ENCODE measurements at places on chromosomes 6 and 20.
A peak's percentile ranks its signal among the peaks of the same experiment; 100 is the strongest.

- DNase-seq = no peak
Measured at GRCh38 chr20:11918981-11919380, 1.3 kb downstream of the BTBD3 start.

DNA sequence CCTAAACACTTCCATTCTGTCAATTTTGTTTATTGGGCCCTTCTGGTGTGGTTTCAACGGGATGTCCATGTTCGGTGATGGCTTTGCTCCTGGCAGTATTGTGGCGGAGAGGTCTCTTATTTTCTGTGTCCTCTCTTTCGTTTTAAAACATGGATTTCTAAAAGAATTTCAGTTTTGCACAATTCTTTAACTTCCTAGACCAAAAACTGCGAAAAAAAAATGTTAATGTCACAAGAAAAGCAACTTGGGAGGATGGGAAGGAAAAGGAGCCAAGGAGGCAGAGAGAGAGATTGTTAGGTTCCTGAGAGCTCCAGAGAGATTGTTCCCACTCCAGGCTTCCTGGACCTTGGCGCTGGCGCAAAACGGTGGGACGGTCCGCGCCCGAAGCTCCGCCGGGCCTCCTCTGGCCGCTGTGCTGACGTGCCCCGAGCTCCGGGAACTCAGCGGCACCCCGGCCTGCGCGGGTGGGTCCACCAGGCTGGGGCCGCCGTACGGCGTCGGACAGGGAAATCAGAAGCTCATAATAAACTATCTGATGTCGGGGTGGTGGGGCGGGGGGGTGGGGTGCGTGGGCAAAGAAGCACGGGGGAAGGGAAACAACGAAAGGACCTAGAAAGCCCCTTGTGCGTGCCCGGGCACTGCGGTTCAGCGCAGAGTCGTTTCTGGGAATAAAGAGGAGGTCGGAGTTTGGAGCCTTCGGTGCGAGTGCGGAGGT is 951 bp upstream of the OLIG3 start:
- DNase-seq = no peak

DNA sequence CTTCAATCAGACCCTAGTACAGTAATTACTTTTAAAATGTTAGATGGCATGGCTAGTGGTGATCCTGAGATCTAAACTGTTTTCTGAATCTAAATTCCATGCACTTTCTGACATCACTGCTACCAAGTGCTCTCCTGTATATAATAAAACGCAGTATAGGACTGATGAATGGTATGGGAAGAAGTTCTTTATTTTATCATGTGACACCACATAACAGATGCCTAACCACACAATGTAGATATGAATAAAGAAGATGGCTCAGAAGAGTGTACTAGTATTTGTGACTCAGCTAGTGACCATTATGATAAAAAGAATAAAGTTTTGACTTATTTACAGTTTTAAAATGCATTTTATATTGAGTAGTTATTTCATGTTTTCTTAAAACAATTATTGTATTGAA is 8.5 kb downstream of the NDUFAF4 start:
- no peak for DNase-seq

DNA sequence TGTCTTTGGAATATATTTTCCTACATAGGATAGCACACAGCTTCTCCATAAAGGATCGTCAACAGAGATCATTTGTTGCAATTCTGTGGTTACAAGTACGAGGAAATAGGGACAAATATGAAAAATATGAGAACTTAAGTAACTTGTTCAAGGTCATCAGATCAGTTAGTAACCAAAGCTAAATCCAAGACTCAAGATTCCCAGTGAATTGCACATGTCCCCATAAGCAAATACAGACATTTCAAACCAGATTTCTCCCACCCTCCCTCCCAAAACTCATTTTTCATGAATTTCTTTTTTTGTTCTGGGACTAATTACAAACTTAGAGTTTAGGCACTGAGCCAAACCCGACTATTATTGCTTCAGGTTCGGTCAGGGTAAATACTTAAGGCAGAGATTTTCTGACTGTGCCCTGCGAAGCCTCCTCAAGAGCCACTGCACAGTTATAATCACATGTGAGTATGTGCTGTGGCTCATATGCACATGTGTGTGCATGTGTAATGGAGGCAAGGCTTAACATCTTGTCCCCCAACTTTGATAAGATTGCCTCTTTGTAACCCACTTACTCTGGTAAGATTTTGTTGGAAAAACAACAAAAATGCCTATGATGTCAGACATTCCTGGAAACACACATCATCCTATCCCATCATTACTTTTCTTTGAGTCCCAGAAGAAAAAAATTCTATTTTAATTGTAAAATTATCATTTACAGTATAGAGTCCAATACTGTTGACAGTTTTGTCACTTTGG is 216.2 kb downstream of the CD83 start:
- peak; percentile 69 for DNase-seq

DNA sequence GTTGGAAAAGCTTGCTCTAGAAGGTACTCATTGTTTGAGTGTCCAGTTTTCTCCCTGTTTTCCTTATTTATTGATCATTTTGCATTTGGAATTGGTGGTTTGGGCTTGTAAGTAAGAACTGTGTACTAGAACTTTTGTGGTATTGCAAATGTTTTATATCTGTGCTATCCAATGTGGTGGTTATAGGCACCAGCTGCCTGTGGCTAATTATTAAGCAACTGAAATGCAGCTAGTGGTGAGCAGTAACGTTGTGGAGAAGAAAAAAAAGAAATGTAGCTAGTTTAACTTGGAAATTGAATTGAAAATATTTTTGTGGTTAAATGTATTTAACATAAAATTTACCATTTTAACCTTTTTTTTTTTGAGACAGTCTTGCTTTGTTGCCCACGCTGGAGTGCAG is 50.7 kb upstream of the MAPK13 start:
- DNase-seq = peak; percentile 71

- no peak for DNase-seq
Measured at GRCh38 chr6:41064841-41065240, 7.3 kb downstream of the OARD1 start.

GRCh38 chr20:5928836-5929715 is 21.3 kb downstream of the TRMT6 start:
- peak; percentile 24 for DNase-seq

DNA sequence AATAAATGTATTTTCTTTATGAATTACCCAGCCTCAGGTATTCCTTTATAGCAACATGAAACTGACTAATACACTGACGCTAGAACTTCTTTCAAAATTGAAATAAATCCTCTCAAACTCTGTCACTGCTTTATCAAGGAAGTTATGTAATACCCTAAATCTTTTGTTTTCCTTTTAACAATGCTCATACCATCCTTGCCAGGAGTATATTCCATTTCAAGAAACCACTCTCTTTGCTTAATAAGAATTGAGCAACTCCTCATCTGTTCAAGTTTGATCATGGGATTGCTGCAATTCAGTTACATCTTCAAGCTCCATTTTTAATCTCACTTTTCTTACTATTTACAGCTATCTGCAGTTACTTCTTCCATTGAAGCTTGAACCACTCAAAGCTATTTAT is 707.6 kb upstream of the MARCKS start:
- peak; percentile 41 for DNase-seq

GRCh38 chr6:159017757-159018559 is 18.0 kb upstream of the RSPH3 start:
- DNase-seq = no peak

DNA sequence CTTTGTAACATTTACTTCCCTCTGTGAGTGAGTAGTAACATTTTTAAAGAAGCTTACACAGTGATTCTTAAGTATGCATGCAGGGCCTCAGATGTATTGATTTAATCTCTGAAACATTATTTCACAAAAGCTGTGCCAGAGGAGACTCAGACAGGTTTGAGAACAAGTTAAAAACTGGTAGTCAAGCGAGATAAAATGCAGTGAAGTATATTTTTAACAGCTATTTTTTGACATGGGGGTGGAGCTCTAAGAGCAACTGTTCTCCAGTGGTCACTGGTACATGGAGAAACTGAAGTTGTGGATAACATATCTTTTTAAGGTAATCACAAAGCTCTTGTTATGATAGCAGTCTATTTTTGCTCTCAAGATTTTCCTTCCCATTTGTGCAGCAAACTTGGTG is 20.4 kb downstream of the DSTN start:
- peak; percentile 33 for DNase-seq

DNA sequence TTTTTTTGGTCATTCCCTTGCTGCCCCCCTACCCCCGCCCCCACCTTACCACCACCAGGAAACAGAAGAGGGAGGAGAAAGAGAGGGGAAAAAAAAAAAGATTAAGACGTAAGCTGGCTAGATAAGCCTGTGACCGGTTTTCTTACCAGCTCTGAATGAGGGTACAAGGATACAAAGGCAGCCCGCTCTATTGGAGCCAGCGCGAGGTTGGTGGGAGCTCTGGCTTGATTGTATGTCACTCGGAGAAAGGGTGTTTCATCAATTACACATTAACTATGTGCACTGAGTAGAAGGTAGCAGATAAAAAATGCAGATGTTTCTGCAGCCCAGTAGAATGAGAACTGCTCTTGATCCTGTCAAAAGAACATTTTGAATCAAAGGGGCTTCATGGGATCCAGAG is 28.6 kb upstream of the OLIG3 start:
- no peak for DNase-seq

- no peak for DNase-seq
Measured at GRCh38 chr20:53592992-53593465, 610 bp downstream of the ZNF217 start.

GRCh38 chr6:26420688-26421171 is 18.7 kb downstream of the BTN3A1 start:
- DNase-seq = peak; percentile 49

GRCh38 chr6:109316909-109317308 is 65.4 kb downstream of the CD164 start:
- no peak for DNase-seq

GRCh38 chr20:17021481-17021880 is 205.4 kb upstream of the PCSK2 start:
- DNase-seq = no peak

- no peak for DNase-seq
Measured at GRCh38 chr20:25301357-25301920, 53.6 kb downstream of the PYGB start.

DNA sequence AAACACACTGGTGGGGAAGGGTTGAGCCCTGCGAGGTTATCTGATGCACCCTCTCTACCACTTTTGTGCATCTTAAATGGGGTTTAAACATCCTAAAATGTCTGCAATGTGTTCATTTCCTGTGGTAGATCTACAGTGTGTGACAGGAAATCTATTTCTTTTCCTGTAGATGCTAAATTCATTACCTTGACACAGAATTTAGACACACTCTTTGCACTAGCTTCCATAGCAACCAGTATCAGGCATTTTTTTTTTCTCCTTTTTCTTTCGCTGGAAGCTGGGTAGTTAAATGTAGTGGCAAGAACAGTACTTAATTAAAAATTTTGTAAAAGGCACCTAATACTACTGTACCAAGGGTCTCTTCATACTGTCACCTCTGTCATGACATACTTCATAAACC is 141.1 kb downstream of the RFPL4B start:
- DNase-seq = no peak

- DNase-seq = peak; percentile 40
Measured at GRCh38 chr6:125154761-125155135, 1.2 kb downstream of the TPD52L1 start.

GRCh38 chr20:45917790-45918141 is 5.8 kb upstream of the PLTP start:
- peak; percentile 65 for DNase-seq

DNA sequence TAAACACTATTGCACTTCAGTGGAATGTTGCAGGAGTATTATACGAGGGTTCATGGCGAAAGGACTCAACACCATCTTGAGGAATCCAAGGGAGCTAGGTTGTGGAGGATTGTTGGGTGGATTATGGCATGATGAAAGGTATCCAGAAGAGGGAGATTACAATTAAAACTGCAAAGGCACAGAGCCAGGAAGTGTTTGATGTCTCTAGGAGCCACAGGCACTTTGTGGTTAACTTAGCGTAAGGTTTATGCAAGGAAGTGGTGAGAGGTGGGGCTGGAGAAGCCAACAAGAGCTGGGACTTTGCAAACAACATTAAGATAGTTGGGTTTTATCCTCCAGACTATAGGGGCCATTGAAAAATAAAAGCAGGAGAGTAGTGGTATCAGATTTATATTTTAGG is 86.6 kb upstream of the TPD52L1 start:
- DNase-seq = peak; percentile 89

GRCh38 chr6:145964948-145965366 is 799 bp upstream of the SHPRH start:
- DNase-seq = no peak

DNA sequence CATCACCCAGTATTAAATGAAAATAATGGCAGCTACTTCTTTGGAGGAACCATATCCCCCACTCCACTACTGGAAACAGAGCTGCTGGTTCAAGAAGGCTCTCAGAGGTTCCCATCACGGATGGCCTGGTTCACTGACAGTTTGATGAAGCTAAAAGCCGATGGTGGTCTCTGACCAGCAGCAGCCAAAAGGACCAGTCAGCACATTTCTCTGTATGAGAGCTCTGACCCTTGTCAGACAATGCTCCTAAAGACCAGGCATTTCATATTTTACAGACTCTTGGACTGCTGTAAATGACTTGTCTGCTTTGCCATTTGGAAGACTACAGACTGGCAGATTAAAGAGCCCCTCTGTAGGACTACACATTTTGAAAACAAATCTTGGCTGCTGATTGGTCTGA is 16.6 kb downstream of the PRKN start:
- no peak for DNase-seq

DNA sequence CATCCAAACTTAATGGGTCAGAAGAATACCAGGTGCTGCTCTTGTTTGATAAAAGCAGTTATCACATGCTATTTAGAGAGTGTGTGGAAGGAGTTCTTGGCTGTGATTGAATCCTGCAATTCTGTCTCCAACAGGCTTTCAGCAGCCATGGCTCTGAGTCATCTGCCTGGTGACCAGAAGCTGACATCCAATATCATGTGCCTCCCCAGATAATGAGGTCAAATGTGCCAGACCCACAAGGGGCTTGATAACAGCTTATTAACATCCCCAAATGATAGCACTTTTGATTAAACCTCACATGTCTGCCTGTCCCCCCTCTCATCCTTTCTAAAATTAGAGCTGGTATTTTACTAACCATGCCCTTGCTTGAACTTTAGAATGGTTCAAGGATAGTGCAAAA is 175.7 kb upstream of the PLN start:
- DNase-seq = peak; percentile 24

Data from amniotic epithelial cell (primary cell).